ENCODE measurements at places on chromosomes 6 and 20. TPM values are rescaled to one million over a fixed set of nuclear protein-coding genes. Genes with fewer than 3 reads are reported as not detected.

- H3K4me1 ChIP-seq, result peaks cover 4% of the 10 kb centered on the region
- no peaks in the 10 kb centered on the region for H3K36me3 ChIP-seq
- no peak overlapping the region for H3K27ac ChIP-seq
- H3K4me3 ChIP-seq, result no peak overlapping the region
- H3K27me3 ChIP-seq, result no peaks in the 10 kb centered on the region
- DNase-seq, result peak; percentile 10
Observed at GRCh38 chr6:53746442-53747103, 48.2 kb upstream of the LRRC1 start.

The DEFB123 gene
- total RNA-seq, result not detected

The MTHFD1L gene
- 26.3 TPM for total RNA-seq

The EPHA7 gene
- 47.6 TPM for total RNA-seq

The NCOA7 gene
- total RNA-seq, result 2.8 TPM
